Immature natural killer cell (primary cell): ENCODE measurements at places on chromosomes 5 and 9.

DNA sequence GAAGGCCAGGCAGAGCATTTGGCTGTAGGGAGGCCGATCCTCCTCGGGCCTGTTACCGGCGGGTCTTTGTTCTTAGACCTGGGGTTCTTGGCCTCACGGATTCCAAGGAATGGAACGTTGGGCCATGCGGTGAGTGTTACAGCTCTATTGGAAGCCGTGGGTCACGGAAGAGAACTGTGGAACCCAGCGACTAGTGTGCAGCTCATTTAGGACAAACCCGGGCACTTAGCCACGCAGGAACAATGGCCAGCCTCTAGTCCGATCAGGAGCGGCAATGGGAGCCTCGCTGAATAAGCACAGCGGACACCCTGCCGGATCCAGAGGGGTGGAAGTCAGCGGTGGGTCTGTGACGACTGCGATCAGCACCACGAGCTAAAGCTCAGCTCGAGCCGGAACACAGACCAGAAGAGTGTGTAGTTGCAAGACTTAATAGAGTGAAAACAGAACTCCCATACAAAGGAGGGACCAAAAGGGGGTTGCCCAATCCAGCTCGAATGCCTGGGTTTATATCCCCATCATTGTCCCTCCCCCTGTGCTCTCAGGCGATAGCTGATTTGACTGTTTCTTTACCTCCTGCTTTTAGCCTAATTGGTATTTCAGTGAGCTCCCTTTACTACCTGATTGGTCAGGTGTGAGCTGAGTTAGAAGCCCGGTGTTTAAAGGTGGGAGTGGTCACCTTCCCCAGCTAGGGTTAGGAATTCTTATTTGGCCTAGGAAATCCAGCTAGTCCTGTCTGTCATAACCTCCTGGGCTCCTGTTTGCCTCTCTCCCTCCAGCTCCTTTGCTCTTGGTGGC is 53.7 kb upstream of the RPL26L1 start:
- no peak for DNase-seq

DNA sequence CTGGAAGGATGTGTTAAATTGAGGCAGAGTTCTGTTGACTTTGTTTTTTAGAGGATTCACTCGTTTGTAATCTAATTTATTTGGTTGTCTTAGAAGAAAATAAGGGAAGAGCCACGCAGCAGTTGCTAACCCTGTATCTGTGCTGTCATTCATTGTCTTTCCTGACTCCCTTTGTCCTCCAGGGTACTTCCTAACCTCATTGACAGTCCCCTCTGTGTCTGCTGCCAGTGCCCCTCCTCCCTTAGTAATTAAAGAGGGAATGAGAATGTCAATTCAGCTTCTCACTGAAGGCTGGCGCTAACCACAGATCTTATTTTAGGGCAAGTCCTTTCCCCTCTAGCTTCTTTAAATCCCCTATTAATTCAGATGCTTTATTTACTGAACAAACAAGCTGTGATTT is 84.0 kb downstream of the MAST4 start:
- no peak for DNase-seq

DNA sequence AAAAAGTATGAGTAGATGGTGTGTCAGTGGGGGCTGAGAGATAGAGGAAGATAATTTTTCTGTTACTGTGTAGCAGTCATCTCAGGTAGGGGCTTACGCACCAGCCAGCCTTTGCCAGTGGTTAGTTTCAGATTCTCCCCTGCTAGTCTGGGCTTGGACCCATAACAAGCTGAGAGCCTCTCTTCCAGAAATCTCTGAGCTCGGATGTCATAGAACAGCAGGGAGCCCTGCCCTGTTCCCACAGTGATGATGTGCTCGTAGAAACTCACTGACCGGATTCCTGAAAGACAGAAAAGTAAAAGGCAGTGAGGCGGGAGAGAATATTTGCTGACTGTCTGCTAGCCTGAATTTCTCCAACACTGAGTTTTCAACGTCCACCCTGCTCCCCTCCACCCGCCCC is 37.2 kb downstream of the DCAF12 start:
- DNase-seq, result no peak

- DNase-seq, result no peak
Measured at GRCh38 chr5:115686738-115687074, 60.9 kb upstream of the TMED7 start.

DNA sequence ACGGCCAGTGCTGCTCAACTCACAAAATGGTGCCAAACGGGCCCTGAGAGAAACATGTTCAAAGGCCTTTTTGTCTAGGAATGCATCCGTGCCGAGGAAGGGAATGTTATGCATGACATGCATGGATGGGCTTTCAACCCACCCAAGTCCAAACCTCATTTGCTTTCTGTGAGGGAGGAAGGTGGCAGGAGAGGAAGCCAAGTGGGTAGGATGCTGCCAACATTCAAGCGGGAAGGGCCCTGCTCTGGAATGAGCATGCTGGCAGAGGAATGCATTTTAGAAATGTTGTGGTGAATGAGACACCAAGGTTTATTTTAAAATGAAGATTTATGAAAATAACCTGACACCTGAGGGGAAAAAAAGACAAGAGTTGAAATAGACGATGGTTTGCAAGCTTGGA is 479.1 kb downstream of the CCDC171 start:
- no peak for DNase-seq

GRCh38 chr5:119269061-119269944 is 86.5 kb upstream of the TNFAIP8 start:
- DNase-seq, result peak; percentile 30

- DNase-seq, result peak; percentile 47
Measured at GRCh38 chr5:181241393-181241975, 2.2 kb downstream of the RACK1 start.

DNA sequence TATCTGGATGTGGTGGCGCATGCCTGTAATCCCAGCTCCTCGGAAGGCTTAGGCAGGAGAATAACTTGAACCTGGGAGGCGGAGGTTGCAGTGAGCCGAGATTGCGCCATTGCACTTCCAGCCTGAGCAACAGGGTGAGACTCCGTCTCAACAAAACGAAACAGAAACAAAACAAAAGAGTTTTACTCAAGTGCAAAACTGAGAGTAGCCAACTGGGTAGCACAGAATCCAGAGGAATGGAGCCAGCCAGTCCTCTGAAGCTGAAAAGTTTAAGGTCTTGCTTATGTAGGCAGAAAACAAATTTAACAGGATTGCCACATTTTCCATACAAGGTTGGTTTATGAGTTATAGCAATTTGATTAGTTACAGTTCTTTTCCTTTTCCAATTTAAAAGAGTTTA is 32.0 kb downstream of the SPIN1 start:
- no peak for DNase-seq

GRCh38 chr5:206927-207536 is 10.9 kb downstream of the CCDC127 start:
- no peak for DNase-seq

DNA sequence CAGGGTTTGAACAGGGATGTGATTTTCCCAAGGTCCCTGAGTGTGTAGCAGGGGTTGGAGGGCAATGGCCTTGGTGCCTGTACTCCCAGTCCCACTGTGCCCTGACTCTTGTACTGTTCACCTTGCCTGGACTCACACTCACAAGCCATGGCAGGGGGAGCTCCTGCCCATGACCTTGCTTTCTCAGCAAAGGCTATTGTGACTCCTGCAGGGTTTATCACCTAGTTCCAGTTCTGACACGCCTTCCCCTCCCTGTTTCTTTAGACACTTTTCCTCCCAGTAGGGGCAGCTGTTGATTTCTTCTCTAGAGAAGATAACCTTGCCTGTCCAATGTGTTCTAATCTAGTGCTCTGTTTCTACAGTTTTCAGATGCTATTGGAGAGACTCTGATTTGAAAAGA is 139.5 kb downstream of the FSTL4 start:
- DNase-seq, result no peak

GRCh38 chr5:124745007-124745927 is 1.2 kb downstream of the ZNF608 start:
- DNase-seq, result no peak

GRCh38 chr9:130138791-130139190 is 33.4 kb upstream of the NCS1 start:
- no peak for DNase-seq

DNA sequence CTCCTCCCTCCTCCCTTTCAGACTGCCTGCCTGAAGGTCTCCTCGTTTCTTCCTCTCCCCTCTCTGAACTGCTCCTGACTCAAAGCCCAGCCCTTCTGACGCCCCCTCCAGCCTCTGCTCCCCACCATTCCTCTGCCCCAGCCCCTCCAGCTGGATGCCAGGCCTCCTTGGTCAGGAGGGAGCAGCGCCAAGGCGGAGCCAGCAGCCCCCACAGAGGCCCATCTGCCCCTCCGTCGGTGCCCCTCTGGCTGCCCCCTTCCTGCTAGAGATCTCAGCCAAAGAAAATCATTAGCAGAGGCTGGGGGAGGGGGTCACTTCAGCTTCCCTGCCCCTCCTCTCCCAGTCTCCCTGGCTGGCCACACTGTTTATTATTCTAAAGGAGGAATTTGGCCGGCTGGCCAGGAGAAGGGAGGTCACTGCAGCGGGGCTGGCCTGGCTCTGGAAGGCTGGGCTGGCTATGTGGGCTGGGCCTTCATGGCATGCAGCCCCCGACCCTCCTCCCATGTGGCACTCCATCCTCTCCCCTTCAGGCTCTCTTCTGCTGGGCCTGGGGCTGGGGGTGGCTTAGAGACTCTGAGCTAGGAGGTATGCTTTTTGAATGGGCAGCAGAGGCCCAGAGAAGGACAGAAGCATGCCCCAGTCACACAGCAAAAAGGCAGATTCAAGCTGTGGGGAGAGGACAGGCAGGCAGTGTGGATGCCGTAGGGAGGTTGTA is 16.9 kb downstream of the PDGFRB start:
- DNase-seq, result no peak

DNA sequence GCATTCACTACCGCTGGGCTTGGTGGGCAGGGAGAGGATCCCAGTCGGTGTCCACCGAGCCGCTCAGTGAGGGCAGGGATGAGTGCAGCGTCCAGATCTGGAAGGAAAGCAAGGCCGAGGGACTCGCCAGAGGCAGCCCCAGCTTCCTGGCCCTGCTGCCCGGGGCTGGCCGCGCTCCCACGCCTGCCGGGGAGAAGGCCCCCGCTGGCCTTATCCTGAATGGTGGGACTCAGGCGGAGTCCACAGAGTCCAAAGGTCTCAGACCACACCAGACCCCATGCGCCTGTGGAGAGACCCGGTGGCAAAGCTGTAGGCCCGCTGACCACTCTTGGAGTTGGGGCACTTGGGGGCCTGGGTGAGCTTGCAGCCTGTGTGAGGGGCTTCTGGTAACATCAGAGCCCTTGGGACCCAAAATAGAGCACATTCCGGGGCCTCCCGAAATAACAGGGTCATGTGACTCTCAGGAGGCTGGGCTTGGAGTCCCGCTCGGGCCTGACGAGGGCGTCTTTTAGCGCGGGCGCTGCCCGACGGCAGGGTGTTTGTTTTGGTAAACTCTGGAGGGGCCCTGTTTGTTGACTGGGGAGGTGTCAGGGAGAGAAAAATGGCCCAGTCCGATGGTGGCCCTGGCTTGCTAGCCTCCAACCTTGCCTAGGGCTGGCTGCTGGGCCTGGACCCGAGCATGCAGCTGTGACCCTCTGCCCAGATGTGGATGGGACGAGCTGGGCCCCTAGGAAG is 2.8 kb downstream of the RXRA start:
- no peak for DNase-seq
